ENCODE measurements at places on chromosomes 6 and 20.

DNA sequence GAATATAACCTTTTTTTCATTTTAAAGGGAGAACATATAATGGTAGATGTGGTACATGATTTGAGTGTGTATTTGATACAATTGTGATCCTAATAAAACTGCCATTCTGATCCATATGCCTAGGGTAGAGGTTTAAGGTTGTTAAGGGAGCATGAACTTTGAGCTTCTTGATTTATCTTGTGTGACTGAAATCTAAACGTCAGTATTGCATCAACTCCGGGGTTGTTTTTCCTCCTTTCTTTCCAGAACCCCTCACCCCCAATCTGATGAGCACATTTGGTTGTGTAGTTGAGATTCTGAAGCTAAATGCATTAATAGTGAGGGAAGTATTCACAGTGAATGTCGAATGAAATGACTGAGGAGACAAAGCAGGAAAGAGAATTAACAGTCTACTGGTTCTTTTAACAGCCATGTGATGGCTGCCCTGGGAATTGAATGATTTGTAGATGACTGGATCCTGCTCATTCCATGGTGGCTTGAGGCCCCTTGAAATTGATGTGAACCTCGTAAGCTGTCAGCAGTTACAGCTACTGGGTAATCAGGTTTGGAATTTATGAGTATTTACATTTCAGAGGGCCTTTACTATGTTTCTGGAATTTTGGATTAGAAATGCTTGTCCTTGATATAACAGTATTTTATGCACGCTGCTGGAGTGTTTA is 44.8 kb downstream of the FARS2 start:
- peak; percentile 24 for DNase-seq

DNA sequence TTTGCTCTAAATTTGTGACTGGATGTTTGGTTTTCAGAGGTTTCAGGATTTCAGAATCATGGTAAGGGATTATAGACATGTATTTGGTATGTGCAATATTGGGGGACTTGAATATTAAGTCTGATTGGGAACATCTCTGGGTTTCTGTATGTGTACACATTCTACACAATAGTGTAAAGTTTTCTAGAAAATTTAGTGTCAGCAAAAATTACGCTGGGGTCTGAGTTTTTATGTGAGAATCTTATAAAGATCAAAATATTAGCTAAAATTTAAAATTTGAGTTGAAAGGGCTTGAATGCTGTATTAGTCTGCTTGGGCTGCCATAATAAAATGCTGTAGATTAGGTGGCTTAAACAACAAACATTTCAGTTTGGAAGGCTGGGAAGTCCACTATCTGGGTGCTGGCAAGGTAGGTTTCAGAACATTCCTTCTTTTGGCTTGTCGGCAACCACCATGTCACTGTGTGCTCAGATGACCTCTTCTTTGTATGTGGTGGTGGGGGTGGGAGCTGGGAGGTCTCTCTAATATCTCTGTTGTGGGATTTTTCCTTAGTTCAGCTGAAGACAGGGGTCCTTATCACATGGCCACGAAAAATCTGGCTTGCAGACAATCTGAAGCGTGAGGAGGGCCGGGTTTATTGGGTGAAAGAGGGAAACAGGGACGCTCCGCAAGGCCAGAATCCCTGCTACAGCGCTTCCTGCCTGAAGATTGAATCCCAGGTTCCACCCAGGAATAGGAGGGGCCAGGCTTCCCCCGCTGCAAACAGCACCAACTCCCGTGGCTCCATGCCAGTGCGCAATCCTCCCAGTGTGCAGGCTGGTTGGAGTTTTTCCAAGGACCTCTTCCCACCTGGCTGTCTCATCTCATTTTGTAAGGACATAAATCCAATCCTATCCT is 299.7 kb downstream of the PLCB1 start:
- DNase-seq, result no peak

DNA sequence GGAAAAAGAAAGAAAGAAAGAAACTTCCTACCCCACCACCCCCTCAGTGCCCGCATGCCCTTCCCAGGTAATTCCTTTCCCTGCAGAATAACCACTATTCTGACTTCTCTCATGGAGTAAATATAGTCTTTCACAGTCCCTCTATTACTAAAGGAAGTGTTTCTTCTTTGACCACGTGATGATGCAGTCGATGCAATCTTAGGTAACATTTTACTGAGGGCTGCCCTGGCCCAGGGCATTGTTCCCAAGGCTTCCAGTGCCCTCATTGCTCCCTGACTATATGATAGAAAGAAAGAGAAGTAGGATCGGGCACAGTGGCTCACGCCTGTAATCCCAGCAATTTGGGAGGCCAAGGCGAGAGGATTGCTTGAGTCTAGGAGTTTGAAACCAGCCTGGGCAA is 29.1 kb downstream of the ARHGAP40 start:
- DNase-seq, result no peak

- DNase-seq, result no peak
These were observed 421.3 kb upstream of the BTBD3 start for GRCh38 chr20:11496380-11496779.

DNA sequence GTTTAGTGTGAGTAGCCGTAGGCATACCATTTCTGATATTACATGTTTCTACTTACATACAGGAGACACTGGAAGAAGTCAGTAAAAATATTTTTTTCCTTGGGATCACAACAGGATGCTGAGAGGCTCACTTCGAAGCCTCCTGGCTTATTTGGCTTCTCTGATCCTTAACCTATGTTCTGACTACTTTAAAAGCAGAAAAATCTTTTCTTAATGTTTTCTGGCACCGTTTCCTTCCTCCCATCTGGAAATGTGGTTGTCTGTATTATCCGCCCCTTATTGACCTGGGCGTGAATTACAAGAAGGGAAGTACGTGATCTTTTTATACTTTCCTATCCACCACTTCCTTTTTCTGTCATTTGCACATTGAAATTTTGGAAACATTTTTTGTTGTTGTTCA is 379.6 kb downstream of the COL12A1 start:
- no peak for DNase-seq

DNA sequence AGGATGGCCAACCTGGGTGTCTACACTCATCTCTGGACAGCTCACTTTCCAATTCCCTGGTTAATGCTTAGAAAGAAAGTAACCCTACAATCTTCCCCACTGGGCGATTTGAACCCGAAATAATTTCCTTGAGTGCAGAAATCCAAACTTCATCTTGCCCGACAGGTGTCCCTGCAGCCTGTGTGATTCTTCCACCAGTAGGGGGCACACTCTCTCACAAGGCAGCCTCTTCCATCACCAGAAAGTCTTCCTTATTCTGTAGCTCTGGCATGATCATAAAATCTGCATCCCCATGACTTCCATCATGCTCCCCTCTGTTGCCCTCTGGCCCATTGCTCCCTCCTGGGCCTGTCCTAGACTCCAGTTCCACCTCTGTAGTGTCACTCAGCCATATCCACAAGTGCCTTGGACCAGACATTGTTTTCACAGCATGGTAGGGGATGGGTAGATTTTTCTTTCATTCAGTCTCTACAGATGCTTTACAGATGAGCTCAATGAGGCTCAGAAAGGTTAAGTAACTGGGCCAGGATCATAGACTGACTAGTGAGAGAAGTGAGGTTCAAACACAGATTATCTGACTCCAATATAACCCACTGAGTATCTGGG is 170.4 kb upstream of the SPTLC3 start:
- no peak for DNase-seq

DNA sequence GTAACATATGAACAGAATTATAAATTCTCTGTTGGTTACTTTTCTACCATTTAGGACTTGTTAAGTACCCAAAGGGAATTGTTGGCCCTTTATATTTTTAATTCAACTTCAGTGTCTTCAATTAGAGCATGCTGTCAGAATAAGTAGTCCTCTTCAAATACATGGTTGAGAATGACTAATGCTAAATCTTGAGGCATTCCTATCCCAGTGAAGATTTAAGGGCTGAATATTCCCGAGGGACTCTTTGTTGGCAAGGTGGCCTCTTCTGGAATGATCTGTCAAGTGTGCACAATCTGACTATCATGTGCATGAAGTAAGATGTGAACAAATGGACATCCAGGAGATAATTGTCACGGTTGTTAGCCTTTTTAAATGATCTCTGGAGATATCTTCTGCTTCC is 421.7 kb downstream of the BMP2 start:
- no peak for DNase-seq

GRCh38 chr6:90274451-90275030 is 22.1 kb downstream of the BACH2 start:
- no peak for DNase-seq

GRCh38 chr6:101613556-101613955 is 220.0 kb downstream of the GRIK2 start:
- DNase-seq, result no peak

DNA sequence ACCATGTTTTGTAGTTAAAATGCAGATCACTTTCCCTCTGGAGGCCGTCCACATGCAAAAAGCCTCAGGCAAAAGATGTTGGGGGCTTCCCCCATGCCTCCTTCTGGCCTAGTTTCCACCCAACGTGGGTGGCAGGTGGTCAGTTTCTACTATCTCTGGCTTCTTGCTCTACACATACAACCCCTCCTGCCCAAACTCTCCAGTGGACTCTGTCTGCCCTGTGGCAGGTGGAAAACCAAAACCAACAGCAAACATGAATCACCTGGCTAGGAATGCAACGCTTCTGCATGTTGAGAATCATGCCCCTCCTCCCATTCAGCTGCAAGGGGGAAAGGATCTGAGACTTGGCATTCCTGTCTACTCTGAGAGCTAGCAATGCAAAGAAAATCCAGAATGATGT is 94.8 kb downstream of the MBOAT1 start:
- no peak for DNase-seq

GRCh38 chr6:18431581-18431980 is 44.4 kb downstream of the RNF144B start:
- DNase-seq, result no peak

- DNase-seq, result no peak
These were observed 187.1 kb downstream of the BMP7 start for GRCh38 chr20:57079031-57080005.

GRCh38 chr20:51543422-51543788 is 886 bp upstream of the NFATC2 start:
- no peak for DNase-seq

- no peak for DNase-seq
These were observed 12.4 kb upstream of the KIAA0408 start for GRCh38 chr6:127471379-127472255.

DNA sequence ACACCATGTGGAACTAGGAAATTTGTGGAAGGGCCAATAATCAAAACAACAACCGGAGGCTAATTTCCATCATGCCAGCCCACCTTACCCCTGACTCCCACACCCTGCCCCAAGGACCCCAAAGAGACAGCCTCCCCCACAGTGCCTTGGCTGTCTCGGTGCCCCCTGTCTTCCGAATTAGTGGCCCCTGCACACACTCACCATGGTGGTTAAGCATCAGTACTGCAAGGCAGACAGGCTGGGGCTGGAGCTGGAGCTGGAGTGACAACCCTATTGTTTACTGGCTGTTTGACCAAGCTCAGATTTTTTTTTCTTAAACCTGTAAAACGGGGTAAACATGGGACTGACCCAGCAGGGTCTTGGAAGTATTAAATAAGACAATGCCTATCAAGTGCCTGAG is 238.0 kb downstream of the TFAP2C start:
- DNase-seq, result no peak

- DNase-seq, result no peak
These were observed 117.8 kb downstream of the IPCEF1 start for GRCh38 chr6:154238831-154239230.

DNA sequence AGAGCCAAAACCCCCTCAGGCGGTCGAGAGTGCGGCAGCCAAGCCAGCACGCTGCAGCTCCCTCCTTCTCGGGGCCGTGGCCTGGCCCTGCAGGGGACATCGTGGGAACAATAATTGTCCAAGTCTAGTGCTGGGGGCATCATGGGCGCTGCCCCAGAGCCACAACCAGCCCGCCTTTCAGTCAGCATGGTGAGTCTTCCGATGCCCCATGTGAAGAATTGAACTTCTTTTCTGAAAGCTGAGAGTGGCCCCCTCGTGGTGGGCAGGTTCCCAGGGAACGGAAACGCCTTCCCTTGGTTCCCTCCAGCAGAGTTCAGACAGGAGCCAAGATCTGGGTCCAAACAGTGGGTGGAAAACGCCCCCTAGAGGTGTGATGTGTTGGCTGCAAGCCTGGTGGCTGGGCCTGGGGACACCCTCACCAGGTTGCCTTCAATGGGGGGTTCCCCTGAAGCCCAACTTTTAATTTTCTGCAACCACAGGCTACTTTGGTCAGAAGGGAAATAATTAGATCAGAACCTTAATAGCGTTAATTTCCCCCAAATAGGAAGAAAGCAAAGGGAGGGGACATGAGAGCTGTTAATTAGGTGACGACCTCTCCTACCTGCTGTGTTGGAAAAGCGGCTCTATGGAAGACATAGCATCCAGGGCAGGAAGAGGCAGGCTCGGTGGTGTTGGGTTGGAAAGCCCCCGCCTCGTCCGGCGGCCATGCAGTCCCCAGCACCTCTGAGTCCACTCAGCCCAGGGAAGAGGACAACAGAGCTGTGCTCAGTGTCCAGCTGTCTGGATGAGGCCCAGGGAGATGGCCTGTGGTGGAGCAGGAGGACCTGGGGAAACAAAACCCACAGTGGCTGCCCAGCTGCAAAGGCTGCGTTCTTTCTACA is 4.7 kb upstream of the MRGBP start:
- peak; percentile 74 for DNase-seq

DNA sequence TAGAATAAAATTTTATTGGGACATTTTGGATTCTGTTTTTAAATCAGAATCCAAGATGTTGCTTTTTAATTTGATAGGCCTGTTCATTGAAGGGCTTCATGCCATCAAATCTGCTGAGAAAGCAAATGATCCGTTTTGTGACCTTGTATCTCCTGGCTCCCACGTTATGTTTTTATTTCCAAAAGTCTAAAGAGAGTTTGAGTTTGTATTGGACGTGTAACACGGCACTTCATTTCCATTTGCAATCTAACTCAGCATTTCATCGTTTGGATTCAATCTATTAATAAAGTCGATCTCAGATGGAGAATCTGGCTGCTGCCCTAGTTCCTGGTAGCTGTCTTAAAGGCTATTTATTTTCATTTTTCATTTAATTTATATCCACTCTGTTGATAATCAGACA is 17.0 kb downstream of the KIF25 start:
- no peak for DNase-seq

DNA sequence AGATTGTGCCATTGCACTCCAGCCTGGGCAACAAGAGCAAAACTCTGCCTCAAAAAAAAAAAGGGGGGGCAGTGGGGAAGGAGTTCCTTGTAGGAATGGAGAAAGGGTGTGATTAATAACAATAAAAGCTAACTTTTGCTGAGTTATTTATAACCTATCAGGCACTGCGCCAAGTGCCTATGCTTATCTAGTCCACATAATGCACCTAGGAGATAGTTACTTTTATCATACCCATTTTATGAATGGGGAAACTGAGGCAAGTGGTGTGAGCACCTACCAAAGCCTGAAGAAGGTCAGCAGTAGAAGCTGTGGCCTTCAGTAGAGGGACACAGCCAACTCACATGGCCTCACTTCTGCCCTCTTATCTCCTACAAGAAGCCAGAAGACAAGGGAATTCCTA is 13.6 kb upstream of the PPP1R16B start:
- no peak for DNase-seq

All from stromal cell of bone marrow (primary cell).